Uterus (tissue), 4 donors: ENCODE measurements at places on chromosomes 7 and 10.

DNA sequence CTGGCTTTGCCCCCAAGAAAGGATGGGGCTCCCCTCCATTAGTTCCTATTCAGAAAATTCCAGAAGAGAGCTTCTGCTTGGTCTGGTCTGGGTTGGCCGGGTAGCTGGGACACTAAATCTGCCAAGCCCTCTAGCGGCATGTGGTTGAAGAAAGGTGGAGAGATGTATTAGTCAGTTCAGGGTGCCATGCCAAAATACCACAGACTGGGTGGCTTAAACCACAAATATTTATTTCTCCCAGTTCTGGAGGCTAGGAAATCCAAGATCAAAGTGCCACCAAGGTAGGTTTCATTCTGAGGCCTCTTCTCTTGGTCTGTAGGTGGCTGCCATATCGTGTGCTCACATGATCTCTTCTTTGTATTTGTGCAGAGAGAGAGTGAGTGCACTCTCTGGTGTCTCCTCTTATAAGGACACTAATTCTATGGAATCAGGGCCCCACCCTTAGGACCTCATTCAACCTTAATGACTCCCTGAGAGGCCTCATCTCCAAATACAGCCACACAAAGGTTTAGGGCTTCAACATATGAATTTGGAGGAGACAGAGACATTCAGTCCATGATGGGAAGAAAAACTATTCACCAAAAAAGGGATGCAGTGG, 38.7 kb upstream of the MTPAP start:
- DNase-seq, result no peak

DNA sequence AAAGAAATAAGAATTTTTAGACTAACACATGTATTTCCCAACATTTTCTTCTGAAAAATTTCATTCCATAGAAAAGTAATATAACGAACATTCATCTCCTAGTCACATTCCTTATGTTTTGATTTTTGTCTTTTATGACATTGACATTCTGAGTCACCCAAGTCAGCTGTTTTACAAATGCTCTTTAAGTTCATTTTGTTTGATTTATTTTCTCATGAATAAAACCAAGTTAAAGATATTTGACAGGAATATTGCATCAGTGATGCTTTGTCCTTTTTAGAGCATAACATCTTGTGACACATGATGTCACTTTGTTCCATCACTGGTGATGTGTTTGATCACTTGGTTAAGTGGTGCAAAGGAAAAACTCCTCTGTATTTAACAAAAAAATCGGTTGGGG, 48.4 kb downstream of the HGF start:
- DNase-seq, result no peak

DNA sequence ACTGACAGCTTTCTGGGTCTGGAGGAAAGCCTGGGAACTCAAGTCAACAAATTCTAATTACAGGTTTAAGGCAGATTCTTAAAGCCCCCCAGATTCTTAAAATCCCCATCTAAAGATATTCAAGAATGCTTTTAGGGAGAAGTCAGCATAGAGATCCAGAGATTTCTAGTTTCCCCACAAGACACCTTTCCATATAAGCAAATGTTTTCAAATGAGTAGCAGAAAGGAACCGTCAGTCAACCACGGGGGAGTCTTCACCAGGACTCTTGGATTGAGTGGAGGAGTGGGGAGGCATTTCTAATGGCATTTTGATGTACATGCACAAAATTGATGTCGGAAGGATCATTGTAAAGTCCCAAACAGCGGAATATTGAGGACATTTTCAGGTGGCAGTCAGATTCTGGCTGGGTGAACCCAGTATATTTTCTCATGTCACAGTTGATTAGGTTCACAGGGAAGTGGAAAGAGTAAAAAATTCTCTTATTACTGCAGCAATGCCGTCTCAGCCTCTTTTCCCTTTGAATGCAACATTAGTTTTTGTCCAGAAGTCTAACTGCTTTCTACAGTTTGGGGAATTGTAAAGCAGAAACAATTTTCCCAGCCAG, 191.7 kb upstream of the YAE1 start:
- DNase-seq, result no peak

DNA sequence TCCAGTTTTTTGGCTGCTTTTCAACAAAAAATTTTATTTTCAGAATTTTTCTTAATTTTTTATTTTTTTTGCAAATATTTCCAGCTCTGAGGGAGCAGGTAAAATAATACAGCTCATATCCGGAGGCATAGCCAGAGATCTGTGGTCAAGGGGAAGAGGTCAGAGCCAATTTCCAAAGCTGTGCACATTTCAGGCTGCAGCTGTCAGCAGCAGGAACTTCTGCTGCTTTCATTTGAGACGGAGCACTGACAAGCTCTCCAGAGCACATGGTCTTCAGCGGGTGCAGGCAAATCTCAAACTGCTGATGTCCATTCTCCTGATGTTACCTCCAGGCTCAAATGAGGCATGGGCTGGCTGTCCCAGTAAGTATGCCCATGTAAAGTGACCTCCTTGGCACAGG, 31.1 kb downstream of the SLC26A4 start:
- DNase-seq, result no peak
